Left renal cortex interstitium (tissue), 4 donors: ENCODE measurements at places on chromosomes 1 and 21. TPM values are rescaled to one million over a fixed set of nuclear protein-coding genes. Genes with fewer than 3 reads are reported as not detected.

Gene ANKRD35
- 2.1 TPM for polyA plus RNA-seq

- DNase-seq: no peak
Measured at GRCh38 chr1:63012339-63012738, 228.4 kb downstream of the ATG4C start.

GRCh38 chr1:205843036-205843859 lies 6.7 kb downstream of the PM20D1 start:
- no peak for DNase-seq

- DNase-seq: no peak
Measured at GRCh38 chr1:225435957-225436392, 8.1 kb upstream of the LBR start.

DNA sequence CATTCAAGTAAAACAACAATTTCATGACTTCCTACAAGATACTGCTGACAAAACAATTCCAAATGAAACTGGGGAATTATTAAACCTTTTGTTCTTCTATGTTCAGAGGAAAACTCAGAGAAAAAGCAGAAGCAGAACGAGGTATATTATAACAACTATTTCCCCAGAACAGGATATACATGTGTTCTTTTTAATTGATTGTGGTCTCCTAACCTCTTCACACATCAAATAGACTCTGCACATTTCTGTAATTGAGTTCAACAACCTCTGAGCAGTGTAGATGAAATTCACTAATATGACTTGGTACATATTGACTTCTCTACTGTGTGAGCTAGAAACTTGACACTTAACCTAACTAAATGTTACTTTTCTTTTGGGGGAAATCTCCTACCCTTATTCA lies 584.2 kb downstream of the NEGR1 start:
- no peak for DNase-seq

Gene BTBD19
- polyA plus RNA-seq: 23.9 TPM

Gene TRAF3IP3
- polyA plus RNA-seq: 1.6 TPM

GRCh38 chr1:226274138-226274537 lies 34.8 kb downstream of the LIN9 start:
- DNase-seq: no peak

Gene RPS27
- 3,437 TPM for polyA plus RNA-seq

DNA sequence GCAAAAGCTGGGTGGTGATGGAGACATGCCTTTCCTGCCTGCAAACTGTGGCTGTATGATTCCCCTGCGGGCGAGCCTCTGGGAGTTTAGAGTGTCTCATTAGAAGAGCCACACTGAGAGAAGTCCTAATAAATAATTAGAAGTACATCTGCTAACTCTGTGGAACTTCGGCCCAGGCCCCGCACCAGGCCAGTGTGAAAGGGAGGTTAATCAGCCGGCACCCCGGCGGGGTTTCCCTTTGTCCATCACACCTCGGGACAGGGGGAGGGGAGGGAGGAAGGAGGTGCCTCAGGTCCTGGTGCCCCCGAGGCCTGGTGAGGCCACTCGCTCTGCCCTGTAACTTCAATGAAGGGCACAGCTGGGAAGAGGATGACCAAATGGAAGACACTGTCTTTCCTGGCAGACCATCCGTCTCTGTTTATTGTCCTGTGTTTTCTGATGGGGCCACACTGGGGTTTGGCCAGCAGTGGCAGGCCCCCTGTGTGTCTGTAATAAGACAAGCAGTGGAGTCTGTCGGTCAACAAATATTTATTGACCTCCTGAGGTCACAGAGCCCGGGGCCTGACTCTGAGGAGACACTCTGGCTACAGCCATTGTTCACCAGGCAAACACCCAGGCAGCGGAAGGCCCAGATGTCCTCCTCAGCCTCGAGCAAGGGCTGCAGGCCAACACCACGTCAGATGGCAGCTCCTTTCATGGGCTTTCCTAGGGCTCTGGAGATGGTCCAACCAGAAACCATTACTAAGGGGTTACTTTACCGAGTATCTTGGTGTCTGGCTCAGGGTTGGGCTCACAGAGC lies 267.5 kb upstream of the RAB4A start:
- DNase-seq: no peak

- no peak for DNase-seq
Measured at GRCh38 chr1:239125893-239126292, 260.5 kb upstream of the CHRM3 start.

DNA sequence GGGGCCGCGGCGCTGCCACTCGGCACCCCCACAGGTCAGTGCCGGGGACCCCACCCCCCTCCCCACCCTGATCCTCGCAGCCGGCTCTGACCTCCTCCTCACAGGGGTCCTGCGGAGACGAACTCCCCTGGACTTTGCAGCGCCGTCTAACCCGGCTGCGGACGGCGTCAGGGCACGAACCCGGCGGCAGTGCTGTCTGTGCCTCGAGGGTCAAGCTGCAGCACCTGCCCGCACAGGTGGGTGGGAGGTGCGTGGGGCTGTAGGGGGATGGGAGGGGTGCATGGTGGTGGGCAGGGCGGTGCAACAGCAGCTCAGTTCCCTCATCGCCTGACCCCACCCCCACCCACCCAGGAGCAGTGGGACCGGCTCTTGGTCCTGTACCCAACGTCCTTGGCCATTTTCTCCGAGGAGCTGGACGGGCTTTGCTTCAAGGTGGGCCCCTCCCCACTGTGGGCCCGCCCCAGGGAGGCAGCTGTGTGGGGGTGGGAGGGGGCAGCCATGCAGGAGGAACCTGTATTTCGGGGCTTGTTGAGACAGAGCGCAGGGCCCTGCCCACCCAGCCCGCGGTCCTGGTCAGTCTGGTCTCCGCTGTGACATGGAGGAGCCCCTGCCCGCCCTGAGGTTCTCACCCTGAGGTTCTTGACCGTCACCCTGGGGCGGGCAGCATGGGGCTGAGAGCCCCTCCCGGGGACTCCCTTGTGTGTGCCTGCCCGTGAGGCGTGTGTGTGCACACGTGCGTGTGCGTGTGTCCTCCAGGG lies 4.9 kb downstream of the PLEKHN1 start:
- DNase-seq: no peak

DNA sequence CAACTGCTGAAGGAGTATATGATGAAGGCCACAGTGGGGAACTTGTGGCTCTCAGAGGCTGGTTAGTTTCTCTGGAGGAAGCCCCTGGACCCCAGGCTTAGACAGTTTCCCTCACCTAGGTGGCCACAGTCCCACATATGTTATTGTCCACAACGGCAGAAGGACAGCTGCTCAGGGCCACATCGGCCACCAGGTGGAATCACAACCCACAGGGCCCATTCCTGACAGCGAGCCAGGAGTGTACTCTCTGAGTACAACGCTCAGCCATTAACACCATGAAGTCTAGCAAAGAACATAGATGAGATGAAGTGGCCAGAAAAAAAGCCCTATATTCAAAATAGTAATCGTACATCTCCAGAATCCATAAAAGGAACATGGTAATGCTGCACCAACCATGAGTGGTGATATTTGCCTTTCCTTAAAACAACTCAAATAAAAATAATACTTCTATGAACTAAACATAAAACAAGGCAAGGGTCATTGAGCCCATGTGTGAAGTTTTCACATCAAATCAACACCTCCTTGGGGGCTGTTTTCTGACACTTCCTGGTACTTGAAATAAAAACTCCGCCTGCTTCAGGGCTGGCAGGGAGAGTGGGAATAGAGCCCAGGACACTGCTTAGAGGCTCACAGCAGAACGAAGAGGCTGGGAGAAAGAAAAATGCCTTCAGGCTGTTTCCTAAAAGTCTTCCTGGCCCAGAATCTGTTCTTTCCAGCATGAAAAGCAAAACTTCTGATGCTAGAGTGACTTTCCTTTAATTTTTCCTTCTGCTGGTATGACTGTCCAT lies 383.3 kb downstream of the HHAT start:
- no peak for DNase-seq

GRCh38 chr1:156543066-156543465 lies 29.3 kb downstream of the IQGAP3 start:
- DNase-seq: no peak

GRCh38 chr1:230145505-230145899 lies 78.5 kb downstream of the GALNT2 start:
- DNase-seq: no peak

GRCh38 chr1:10637400-10637799 lies 159.0 kb downstream of the CASZ1 start:
- DNase-seq: no peak

DNA sequence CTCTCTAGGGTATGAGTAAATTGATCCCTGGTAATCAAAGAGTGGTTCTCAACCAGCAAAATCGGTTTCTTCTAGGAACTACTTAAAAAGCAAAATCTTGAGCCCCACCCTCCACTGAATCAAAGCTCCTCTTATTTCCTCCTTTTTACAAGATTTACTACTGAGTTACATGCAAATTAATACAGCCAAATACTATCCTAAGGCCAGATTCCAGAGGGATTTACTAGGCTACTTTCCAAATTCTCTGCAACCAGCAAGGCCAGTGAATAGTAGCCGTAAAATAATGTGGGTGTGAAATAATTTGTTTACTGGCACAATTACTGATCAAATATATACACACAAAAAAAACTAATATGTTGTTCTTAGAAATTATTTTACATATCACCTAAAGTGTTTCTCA lies 1583.8 kb downstream of the NCAM2 start:
- DNase-seq: no peak

Gene HLX
- 12.0 TPM for polyA plus RNA-seq

- DNase-seq: no peak
Measured at GRCh38 chr1:241465673-241466072, 53.9 kb downstream of the FH start.

GRCh38 chr1:101496109-101496508 lies 259.3 kb downstream of the S1PR1 start:
- DNase-seq: no peak

GRCh38 chr1:229101011-229101871 lies 169.7 kb upstream of the RAB4A start:
- DNase-seq: no peak

GRCh38 chr1:25573961-25574360 lies 30.6 kb downstream of the LDLRAP1 start:
- DNase-seq: no peak

DNA sequence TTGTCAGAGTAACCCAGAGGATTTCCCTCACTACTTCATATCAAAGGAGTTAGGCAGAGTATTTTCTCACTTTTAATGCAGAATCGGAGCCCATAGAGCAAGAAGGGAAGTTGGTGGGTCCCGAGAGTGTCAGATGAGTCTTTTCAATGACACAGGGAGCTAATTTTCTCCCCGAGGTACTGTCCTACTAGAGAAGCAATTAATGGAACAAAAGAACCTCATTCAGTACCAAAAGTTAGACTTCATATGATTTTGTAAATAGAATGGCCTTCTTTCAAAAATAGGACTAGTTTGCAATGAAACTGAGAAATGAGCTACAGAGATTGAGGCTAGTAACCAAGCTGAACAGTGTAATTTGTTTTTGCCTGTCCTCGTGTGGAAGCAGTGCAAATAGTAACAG lies 3.9 kb downstream of the NCAM2 start:
- DNase-seq: no peak

Gene NCMAP
- polyA plus RNA-seq: 0.76 TPM

DNA sequence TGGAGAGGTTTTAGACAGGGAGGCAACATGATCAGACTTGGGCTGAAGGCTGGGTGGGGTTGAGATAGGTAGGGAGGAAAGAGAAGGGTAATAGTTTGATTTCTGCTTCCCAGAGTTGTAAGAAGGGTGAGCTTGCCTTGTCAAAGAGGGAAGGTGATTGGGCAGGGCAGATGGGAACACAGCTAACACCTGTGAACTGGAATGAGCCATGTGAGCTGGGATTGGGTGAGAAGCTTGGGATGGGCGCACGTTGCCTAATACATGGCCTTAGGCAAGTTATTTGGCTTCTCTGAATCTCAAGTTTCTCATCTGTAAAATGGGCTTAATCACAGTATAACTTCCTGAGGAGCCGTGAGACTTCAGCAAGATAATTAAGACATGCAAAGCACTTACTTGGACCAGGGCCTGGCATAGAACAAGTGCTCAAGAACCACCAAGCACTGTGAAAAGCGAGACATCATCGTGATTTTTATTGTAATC lies 33.8 kb upstream of the ID3 start:
- no peak for DNase-seq

GRCh38 chr21:29637134-29637533 lies 302.7 kb downstream of the GRIK1 start:
- DNase-seq: no peak

- DNase-seq: no peak
Measured at GRCh38 chr1:165189913-165190312, 166.6 kb downstream of the LMX1A start.

Gene LCE1D
- polyA plus RNA-seq: not detected

Gene MROH7
- polyA plus RNA-seq: 2.8 TPM

DNA sequence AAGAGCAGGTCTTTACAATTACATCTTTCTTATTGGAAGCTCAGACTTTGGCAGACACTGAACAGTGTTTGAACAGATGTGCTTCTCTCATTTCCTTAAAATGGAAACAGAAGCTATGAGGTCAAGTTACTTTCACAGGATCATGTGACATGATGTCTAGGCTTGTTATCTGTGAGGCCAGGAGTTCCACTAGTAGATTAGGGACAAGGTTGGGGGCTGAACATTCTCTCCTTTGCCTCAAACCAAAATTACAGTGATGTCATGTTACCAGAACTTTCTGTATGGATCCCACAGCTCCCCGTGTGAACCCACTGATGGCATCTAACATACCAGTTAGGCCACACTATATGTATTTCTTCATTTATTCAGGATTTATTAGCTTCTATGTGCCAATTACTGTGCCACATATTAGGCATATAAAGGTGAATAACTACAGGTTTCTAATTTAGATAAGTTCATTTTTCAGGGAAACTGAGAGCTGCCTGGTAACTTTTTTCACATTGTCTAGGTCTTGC lies 6.0 kb downstream of the DYNLT5 start:
- no peak for DNase-seq

DNA sequence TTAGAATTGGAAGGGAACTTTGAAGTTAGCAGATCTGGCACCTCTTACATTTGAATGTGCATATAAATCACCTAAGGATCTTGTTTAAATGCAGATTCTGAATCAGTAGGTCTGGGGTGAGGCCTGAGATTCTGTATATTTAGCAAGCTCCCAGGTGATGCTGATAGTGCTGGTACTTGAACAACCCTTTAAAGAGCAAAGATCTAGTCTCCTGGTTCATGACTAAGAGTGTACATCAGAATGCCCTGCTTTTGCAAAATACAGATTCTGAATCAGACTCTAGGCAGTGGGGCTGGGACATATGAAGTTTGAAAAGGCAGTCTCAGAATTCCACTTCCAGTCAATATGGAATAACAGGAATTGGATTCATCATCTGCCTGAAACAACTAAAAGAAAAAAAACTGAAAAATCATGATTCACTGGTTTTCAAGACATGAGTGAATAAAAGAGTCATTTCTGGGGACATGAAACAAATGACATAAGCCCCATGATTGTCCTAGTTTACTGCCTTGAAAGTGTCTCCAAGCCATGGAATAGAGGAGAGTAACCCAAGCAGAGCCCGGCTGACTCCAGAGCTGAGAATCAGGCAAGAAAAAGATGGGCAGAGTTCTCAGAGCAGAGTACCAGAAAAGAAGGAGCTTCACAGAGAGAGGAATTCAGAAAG lies 149.6 kb upstream of the SGIP1 start:
- no peak for DNase-seq

DNA sequence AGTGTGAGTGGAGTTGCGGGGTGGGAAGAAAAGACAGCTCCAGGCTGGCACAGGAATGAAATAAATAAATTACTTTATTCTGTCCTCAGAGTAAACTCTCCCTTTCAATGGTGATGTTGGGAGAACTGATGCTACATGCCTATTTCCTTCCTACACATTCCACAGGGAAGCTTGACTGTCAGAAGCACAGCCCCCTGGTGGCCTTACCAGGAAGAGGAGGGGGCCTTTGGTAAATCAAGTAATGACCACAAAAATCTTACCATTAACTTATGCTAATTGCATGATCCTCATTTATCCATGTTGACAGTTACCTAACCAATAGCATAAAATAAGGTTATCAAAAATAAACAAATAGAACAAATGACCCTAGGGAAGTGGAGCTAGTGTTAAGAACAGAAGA lies 605.0 kb upstream of the PKN2 start:
- no peak for DNase-seq

Gene XCL1
- polyA plus RNA-seq: not detected

GRCh38 chr1:181637998-181638397 lies 154.7 kb downstream of the CACNA1E start:
- no peak for DNase-seq
